ENCODE measurements at places on chromosomes 13 and 19.

DNA sequence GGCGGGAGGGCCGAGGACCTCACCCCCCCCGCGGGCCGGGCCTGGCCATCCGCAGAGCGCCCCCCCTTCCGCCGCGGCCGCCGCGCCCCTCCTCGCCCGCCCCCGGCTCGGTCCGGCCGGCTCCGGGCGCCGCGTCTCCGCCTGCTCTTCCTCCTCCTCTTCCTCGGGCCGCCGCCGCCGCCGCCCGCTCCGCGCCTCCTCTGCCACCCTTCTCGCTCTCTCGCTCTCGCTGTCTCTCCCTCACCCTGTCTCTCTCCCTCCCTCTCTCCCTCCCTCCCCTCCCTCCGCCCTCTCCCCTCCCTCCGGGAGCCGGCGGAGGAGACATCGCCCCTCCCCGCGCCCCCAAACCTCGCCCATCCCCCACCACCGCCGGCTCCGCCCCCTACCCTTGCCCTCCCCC, at the start of gene SHANK1:
Gene SHANK1, minus strand, starts transcription at position 237 of the 400 bp plus-strand sequence. CDS start 2,883 bp downstream, outside the sequence.
- no peak for DNase-seq

DNA sequence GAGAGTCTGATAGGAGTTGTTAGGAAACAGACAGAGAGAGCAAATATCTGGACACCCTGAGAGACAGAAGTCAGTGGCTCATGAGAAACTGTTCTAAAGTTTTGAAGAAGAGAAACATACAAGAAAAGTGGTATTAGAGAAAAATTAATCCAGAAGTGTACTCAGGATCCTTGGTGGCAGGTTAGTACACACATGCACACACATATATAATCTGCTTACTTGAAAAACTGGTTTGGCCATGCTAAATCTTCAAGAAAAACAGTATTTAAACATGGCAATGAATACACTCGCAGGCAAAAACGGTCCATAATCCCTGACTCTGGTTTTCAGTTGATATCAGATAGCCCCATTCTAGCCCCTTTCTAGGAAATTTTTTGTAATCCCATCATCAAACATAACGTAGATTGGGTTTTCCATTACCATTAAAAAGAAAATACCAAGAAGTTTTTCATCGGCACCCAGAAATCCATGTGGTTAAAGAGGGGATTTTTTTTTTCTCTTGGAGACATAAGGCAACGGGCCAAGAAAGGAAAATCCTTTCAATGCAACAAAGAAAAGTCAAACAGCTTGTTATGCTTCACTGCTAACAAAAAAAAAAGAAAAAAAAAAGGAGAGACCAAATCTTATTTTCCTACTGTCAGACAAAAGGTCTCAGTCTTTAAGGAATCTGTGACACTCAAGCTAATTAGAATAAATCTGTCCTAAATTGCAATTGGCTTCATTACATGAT, 178.0 kb upstream of the MIR17HG start:
- DNase-seq: no peak

- no peak for DNase-seq
These were observed 22.1 kb upstream of the GGACT start for GRCh38 chr13:100610391-100611347.

DNA sequence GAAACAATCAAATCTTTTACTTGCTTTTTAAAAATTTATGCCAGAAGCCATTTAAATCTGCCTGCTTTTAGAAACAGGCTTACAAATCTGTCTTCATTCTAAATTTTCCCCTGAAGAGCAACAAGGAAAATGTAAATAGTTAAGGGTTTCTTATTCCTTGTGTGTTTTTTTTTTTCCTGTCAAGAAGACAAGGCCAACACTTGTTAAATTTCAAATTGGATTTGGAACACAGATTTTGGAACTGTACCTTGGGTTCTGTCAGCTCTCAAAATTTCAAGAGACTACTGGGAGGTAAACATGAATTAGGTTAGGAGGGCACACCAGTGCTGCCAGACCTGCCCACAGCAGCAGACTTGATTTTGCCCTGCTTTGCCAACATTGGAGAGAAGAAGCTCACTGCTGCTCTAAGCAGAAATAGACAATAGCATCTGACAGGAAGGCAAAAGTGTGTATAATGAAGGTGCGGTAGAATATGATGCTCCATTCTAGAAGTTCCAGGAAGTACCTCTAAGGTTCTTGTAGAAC, 121.7 kb downstream of the NHLRC3 start:
- DNase-seq: no peak

DNA sequence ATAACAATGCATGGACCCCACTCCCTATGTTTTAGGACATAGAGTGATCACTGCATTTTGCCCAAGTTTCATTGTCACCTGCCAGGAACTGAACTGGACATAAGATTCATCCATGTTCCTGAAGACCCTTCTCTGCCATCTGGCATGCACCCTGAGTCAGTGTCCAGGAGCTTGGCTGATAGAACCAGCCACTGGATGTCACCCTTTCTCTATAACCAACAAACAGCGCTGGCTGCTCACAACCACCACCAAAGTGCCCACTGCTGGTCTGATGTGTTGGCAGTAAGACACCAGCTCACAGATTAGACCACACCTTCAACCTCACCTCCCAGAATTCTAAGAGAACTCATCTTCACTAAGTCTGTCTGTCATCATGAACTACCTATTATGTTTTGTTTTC, 333.4 kb downstream of the ITGBL1 start:
- DNase-seq: no peak

DNA sequence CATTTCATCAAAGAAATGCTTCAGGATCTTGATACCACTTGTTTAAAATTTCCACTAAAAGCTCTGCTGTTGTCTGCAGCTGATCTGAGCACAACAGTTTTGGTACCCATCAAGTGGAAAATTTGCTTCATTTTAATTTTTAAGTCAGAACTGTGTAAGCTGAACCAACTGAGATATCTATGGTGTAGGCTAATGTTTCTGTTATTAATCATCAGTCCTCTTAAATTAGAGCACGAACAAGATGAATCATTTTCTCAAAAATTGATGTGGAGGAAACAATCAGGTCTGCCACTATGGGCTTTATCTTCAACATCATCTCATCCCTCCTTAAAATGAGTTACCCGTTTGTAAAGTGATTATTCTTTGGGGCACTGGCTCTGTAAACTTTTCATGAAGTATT, 221.5 kb upstream of the NBEA start:
- no peak for DNase-seq

DNA sequence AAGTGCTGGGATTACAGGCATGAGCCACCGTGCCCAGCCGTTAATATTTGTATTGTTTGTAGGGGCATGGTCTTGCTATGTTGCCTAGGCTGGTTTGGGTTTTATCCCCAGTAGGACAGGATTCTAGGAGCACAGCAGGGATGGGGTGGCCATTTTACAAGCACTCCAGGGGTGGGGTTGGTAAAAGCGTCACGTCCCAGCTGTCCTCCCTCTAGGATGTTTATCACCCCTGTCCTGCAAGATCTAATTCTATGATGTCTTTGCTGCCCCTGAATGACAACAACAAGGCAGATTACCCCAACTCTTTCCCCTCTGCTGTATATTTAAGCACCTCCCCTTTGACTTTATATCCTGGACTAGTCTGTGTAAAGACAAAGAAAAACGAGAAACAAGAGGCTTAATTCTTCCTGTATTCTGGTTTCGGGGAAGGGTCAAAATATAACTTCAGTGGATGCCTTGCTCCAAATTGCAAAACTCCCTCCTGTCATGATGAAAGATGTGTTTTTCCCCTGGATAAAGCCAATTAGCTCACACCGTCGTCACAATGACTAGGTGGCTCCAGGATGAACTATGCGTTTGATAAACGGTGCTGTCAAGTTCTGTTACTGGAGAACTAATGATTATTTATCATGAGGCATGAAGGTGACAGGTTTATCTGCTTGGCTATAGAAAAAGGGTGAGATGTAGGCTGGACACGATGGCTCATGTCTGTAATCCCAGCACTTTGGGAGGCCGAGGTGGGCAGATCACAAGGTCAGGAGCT, 27.8 kb upstream of the OR1M1 start:
- DNase-seq: no peak

DNA sequence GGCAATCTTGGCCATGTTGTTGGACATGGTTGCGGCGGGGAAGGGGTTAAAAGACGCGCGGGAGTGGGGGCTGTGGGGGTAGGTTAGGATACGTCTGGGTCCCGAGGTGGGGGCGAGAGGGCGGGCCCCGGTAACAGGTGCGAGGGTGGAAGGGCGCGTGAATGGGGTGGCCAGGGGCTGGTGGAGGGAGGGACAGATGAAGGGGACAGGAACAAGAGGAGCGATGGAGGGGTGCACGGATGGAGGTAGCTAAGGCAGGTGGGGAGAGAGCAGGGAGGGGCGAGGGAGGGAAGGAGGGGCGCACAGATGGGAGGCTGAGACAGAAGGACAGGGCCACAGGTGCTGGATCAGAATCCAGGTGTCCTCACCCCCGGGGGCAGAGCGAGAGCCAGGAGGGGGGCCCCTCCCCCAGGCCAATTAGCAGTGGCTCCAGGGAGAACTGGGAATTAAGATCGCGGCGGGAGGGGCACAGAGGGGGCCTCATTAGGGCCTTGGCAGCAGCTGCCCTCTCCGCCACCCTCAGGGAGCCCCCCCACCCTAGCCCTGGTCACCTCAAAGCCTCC, 1.3 kb downstream of the GNG8 start:
- no peak for DNase-seq

GRCh38 chr13:60755380-60756163, 358.6 kb downstream of the TDRD3 start:
- no peak for DNase-seq

- DNase-seq: no peak
These were observed 99.9 kb upstream of the FAM216B start for GRCh38 chr13:42681326-42682100.

DNA sequence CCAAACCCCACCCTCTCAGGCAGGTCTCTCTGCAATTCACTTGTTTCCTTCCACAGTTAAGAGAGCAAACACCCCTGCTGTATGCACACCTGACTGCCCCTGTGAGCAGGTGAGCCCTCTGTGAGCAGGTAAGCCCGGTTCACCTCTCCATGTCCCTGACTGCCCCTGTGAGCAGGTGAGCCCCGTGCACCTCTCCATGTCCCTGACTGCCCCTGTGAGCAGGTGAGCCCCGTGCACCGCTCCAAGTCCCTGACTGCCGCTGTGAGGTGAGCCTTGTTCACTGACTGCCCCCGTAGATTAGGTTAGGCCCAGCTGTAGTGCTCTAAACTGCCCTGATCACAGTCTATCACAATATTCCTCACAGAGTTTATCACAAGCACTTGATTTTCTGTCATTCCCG, 29.2 kb downstream of the TMTC4 start:
- DNase-seq: no peak

DNA sequence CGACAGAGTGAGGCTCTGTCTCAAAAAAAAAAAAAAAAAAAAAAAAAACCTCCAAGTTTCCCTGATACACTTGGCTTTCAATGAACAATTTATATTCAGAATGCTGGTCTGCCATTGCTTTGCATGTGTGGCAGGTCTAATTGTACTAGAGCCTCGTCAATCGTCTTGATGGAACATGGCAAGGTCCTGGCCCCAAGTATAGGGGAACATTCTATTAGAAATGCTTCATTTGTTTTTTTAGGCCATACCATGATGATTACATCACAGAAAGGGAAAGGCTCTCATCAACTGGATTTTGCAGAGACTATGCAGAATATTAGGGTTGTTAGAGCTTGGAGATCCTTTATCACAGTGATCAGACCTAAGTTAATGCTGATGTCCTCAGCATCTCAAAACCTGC, 28.0 kb downstream of the SPRY2 start:
- DNase-seq: no peak

GRCh38 chr19:55400281-55401087, 7.1 kb downstream of the UBE2S start:
- no peak for DNase-seq

DNA sequence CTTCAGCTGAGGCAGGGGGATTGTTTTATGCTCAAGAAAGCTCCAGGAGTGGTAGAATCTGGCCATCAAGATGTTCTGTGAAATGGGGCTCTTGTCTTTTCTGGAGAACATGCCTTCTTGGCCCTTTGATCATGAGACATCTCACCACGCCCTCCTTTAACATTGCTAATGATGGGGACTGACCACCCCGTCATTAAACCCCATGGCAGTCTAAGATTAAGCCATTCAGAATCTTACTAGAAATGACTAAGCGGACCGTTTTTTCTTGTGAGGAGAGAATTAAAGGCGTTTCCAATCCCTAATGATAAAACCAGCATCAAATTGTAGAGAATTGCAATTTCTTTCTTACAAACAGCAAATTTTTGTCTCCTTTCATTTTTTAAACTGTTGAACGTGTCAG, 89.4 kb downstream of the COL4A2 start:
- no peak for DNase-seq

DNA sequence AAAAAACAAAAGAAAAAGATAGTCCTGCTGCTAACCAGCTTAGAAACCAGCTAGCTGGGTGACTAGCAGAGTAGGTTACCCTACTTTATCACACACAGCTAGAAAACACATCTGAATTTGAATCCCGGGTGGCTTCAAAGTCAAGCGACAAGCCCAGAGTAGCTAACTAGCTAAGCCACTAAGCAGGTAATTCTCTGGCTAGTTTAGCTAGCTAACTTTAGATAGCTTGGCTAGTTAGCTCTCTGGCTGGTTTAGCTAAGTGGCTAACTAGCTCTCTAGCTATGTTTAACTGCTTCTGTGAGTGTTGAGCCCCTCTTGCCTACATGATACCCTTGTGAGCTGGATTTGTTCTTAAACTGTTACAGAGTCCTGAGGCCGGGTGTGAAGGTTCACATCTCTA, 12.4 kb downstream of the MYH14 start:
- no peak for DNase-seq

Measured in ascending aorta (tissue), 2 donors.